Activated naive CD8-positive, alpha-beta T cell treated with anti-CD3 and anti-CD28 coated beads for 36 hours (primary cell): ENCODE measurements at places on chromosomes 5 and 9.

GRCh38 chr5:118793652-118794051 is 194.7 kb downstream of the DTWD2 start:
- DNase-seq, result no peak

DNA sequence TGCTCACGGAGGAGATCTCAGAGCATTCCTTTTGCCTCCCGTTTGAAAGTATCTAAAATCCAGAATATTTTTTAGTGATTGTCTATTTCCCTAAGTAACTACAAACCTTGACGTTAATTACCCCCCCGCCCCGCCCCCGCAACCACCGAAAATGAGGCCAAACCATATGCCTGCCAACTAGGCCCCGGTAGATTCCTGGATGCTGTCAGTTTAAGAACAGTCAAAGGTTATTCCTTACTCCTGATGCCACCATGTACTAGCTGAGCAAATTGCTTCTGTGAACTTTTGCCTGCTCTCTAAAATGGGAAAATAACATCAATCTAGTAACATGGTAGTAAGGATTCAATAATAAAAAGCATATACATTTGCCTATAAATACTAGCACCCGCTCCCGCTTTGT is 244.8 kb downstream of the SAXO1 start:
- no peak for DNase-seq

GRCh38 chr5:9545992-9546851 is at the start of gene SEMA5A:
Gene SEMA5A (minus strand): TSS chr5:9546075. CDS start chr5:9379946, 166,129 bp downstream.
- no peak for DNase-seq

DNA sequence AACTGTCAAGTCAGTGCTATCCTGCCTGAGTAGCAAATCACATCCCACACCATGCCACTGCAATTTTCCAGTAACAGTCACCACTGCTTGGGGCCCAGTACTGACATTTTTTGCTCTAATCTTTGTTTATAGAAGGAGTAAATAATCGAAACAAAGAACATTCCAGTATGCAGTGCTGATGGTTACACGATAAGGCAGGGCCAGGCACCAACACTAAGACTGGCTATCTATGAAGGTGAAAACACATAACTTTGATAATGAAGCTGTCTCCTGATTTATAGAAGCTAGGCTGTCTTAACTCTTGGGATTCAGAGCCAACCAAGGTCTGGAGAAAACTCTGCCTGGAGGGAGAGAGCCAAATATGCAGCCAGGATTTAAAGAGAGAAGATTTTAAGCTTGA is 365.3 kb downstream of the BNC2 start:
- DNase-seq, result no peak

- DNase-seq, result no peak
Measured at GRCh38 chr5:112784726-112785125, 47.0 kb downstream of the APC start.

DNA sequence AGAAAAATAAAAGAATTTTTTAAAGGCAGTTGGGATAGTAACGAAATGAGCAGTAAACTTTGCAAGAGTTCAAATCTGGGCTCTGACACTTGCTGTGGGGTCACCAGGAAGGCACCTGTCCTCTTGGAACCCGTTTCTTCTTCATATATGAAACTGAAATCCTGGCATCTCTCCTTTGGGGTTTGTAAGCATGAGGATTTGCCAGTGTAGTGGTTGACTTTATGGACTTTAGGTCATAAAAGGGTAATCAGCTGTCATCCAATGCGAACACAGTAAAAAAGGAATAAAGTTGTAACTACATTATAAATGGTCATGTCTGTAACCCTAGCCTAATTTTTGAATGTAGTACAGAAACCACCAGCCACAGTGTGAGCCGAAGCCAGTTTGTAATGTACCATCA is 1.3 kb downstream of the RAB14 start:
- DNase-seq, result no peak
